Endodermal cell (in vitro differentiated cells): ENCODE measurements at places on chromosomes 12 and 14.

DNA sequence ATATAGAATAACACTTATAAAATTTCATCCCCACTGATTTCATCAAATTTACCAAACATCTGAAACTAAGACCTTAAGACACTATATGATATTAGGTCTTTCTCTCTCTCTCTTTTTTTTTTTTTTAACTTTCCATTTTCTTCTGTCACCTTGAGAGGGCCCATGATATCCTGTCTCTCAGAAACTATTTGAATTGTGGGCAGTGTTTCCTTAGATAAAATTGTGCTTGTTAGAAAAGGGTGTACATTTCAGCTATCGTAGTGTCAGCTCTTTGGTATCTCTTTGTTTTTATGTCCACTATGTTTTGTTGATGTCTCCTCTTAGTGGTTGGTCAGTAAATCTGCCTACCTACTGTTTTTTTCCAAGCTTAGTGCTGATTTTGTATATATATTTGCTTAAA is 23.8 kb downstream of the DNM1L start:
- no peak for DNase-seq

DNA sequence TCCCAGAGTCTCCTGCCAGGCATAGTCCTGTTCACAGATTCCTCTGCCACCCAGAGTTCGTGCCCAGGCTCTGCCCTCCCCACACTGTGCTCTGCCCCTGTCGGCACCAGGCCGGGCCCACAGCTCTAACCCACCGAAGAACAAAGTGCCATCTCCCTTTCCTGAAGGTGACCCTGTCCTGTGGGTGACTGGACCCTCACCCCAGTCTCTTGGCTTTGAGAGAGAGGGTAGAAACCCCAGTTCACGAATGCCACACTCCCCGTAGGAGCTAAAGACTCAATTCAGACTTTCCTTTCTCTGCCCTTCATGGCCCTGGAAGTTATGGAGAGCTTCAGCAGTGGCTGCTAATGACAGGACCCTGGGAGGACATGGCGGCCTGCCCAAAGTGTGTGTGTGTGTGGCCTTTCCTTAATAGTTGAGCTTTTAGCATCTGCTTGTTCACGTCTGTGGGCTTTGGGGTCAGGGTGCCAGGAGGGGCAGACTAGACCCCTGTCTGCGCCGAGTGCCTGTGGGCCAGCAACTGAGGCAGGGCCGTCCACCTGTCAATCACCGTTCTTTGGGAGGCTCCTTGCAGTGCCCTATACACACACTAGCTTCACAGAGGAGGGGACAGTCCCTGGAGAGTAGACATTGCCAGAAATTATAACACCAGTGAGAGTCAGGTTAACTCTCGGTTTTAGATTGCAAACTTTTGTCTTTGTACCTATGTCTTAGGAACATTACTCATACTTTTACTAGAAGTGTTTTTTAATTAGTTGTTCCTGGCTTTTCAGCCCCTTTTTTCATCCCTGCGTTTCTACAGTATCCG is 84.6 kb upstream of the DYNC1H1 start:
- DNase-seq, result no peak

- no peak for DNase-seq
Observed at GRCh38 chr12:46438719-46439319, 66.2 kb upstream of the SLC38A2 start.

DNA sequence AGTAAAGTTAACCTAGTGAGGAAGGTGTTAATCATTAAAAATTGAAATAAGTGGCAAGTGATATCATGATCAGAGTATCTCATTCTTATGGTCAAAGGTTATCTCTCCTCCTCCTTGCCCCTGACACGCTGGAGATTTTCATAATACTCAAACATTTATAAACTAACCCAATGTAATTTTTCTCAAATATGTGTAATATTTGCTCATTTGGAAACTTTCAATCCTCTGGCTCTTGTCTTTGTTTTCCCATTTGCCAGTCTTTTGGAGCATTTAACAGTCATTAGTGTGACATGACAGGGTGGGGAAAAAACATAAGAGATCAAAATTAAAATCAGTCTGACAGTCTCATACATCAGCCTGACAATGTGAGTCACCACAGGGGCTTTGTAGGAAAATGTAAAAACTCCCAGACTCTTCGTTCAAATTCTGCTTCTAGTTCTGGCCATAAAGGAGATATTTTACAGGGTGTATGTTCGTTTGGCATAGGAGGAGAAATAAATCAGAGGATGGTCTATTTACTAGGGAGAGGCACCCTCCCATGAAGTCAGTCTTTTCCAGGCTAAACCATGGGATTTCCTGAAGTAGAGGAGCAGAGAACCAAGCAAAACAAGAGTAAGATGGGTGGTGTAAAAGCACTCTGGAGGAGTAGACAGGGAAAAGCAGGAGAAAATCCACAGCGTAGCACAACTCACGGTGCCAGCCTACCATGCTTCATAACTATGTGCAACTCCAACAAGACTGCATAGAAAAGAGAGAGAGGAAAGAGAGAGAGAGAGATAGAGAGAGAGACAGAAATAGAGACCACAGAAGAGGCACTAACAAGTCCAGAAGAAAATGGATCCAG is 369.2 kb upstream of the PDE3A start:
- no peak for DNase-seq

DNA sequence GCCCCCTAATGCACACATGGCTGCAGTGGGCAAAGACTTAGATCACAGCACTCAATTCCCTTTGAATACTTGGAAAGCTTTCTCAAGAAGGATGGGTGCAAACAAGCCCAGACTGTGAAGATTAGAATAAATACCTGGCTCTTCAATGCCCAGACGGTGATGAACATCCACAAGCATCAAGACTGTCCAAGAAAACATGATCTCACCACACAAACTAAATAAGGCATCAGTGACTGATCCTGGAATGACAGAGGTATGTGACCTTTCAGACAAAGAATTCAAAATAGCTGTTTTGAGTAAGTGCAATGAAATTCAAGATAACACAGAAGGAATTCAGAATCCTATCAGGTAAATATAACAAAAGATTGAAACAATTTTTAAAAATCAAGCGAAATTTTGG is 43.8 kb upstream of the ZDHHC17 start:
- no peak for DNase-seq

- DNase-seq, result peak; percentile 47
Observed at GRCh38 chr14:104294983-104295680, 156.7 kb downstream of the KIF26A start.

DNA sequence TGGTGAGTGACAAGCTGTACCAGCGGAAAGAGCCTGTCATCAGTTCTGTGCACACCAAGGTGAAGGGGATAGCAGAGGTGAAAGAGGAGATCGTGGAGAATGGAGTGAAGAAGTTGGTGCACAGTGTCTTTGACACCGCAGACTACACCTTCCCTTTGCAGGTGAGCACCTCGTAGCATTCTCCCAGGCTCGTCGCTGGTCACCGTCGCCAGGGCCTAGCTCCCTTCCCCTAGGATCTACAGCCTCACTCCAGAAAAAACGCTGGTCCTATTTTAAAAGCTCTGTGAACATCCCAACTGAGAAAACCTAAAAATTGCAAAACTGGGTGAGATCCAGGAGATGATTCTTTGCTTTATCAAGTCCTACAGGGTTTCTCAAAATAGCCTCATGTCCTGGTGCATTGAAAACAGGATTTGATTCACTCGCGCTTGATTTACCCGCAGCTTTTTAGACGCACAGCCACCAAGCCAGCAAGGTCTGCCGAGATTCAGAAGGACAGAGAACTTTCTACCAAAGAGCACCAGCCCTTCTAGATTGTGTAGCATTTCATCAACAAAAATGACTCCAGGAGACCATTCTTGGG is 22.2 kb downstream of the P2RX7 start:
- DNase-seq, result no peak

- DNase-seq, result no peak
Observed at GRCh38 chr12:34348836-34349672, 326.8 kb downstream of the ALG10 start.

DNA sequence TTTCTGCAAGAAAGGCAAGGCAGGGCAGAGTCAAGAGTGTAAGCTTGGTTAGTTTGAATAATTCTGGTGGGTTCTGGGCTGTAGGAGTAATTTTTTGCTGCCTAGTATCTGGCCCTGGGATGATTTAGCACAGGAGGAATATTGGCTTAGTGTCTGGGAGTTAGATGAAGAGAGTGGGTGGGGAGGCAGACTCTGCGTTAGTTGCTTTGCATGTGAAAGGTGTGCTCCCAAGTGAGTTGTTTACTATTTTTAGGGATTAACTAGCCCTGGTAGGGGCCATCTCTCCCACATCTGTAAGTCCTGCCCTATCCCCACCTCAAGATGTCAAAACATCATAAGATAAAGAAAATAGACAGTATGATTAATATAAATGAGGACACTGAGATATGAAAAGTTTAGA is 249.7 kb downstream of the LRIG3 start:
- peak; percentile 57 for DNase-seq

DNA sequence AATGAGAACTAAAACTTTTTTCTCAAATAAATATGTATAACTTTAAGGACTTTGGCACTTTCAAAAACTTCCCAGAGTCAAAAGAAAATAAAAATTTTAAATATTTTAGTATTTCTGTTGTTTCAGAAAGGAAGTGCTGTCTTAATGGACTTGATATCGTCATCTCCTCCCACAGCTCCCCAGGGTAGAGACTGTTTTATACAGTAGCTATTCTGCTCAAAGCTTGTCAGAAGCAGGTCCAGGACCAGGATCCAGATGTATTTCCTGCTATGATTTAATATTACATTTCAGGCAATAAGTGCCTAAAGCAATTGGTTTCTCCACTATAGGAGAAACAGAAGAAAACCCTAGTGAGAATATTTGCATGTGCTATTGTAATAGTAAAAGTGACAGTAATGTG is 218.5 kb upstream of the G2E3 start:
- DNase-seq, result no peak

GRCh38 chr12:53205747-53206419 is 1.2 kb downstream of the ITGB7 start:
- peak; percentile 49 for DNase-seq

DNA sequence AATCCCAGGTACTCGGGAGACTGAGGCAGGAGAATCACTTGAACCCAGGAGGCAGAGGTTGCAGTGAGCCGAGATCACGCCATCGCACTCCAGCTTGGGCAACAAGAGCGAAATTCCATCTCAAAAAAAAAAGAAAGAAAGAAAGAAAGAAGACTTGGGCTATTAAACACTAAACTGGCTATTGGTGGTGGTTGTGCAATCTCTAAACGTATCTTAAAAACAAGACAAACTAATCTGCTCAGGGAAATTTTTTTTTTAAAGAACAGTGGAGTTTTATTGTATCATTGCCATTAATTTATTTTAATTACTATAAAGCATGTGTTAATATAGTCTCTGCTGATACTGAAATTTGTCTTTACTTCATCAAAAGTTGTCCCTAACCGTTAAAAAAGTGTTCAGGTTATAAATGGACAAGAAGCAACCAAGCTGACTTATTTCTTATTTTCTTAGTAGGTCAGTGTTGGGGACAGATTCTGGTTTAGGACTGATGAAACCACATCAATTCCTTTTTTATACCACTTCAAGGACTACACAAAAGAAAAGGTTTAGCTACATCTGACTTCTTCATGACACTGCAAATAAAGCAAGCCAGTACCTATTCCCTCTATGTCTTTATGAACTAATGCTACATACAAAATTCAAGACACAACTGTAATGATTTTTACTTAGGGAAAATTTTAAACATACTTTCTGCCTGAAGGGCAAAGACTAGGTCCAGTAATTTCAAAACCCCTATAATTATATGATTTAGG is 68.7 kb upstream of the KRAS start:
- no peak for DNase-seq
